Colonic mucosa (tissue), 4 donors: ENCODE measurements at places on chromosomes 13 and 19. TPM values are rescaled to one million over a fixed set of nuclear protein-coding genes. Genes with fewer than 3 reads are reported as not detected.

DNA sequence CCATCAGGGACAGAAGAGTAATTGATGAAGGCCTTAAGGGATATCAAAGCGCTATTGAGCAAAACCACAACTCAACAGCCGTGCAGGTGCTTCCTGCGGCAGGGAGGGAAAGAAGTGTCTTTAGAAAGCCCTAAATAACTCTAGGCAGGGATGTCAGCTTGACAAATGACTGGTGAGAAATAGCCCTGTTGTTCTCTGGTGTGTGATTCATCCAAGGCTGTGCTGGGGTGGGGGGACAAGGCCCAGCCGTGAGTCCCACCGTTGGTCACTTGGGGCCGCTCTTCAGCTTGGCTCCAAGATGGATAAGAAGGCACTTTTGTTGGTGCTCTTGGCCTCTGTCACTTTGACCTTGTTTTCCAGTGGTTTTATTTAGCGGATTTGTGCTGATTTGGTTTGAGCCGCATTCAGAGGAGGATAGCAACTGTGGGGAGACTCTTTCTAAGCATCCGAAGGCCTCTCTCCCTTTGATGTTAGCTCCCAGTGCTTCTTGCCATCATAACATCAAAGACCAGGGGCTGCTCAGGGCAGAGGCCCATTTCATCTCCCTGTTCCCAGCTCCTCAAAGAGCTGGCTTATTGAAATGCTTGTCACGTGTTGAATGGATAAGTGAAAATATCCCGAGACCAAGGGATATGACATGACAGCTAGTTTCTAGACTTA is 130.3 kb upstream of the SERP2 start:
- no peak overlapping the region for H3K4me3 ChIP-seq
- no peaks in the 10 kb centered on the region for H3K4me1 ChIP-seq
- DNase-seq: no peak
- no peaks in the 10 kb centered on the region for H3K27me3 ChIP-seq
- no peak overlapping the region for H3K27ac ChIP-seq
- no peaks in the 10 kb centered on the region for H3K36me3 ChIP-seq

DNA sequence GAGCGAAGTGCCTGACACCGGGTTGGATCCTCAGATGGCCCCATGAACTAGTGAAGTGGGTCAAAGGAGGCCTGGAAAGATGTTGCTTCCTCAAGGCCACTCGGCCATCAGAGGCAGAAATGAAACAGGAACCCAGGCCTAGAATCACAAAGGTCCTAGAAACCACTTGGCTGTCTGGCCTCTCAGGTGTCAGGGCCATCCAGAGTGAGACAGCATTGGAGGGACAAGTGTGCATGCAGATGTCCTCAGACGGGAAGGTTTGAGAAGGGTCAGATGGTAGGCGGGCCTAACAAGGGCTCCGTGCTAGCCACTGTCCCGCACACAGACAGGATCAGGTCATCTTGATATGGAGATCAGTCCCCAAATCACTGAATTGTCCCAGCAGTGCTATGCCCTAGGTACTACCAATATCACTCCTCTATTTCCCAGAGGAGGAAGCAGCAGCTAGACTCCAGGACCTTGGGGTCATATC is 14.3 kb downstream of the CCDC97 start:
- H3K27me3 ChIP-seq: no peaks in the 10 kb centered on the region
- peak overlapping the region; percentile 71 for H3K27ac ChIP-seq
- H3K36me3 ChIP-seq: no peaks in the 10 kb centered on the region
- DNase-seq: no peak
- H3K4me1 ChIP-seq: peaks cover 29% of the 10 kb centered on the region

DNA sequence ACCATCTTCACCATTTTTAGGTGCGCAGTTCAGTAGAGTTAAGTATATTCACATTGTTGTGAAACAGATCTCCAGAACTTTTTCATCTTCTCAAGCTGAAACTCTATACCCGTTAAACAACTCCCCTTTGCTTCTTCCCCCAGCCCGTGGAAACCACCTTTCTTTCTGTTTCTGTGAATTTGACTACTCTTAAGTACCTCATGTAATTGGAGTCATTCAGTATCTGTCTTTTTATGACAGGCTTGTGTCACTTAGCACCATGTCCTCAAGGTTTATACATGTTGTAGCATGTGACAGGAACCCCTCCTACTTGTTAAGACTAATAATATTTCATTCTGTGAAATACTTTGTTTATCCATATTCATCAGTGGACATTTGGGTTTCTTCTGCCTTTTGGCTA is 52.8 kb downstream of the TNFRSF19 start:
- no peaks in the 10 kb centered on the region for H3K36me3 ChIP-seq
- no peak overlapping the region for H3K4me3 ChIP-seq
- no peak for DNase-seq
- H3K27ac ChIP-seq: no peak overlapping the region

DNA sequence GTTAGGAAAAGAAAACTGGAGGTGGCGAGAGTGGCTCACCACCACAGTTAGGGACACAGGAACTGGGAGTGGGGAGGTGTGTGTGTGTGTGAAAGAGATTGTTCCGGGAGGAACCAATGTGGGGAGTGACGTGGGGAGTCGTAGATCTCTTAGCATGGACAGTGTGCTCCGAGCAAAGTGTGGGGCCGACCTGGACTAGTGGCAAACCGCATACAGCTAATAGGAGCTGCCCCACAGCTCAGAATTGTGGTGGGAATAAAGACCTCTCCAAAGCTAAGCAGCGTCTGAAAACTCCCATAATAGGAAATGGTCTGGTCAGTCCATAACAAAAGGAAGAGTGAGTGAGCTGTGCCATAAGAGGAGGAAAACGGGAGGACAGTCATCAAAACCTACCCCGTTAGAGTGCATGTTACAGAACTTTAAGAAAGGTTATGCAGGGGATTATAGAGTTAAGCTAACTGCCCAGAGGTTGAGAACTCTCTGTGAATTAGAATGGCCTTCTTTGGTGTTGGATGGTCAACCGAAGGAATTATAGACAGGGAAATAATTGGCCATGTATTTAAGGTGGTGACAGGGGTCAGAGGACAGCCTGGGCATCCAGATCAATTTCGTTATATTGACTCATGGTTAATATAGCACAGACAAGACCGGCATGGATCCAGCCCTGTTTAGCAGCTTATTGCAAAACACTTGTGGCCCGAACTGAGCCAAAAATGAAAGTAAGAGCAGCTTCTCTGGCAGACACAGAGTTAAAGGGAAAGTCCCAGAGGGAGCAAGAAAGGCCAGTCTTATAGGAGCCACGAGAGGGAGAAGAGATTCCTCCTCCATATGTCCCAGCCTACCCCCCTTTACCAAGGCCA is 8.9 kb upstream of the SLC15A1 start:
- no peak overlapping the region for H3K27ac ChIP-seq
- DNase-seq: no peak

DNA sequence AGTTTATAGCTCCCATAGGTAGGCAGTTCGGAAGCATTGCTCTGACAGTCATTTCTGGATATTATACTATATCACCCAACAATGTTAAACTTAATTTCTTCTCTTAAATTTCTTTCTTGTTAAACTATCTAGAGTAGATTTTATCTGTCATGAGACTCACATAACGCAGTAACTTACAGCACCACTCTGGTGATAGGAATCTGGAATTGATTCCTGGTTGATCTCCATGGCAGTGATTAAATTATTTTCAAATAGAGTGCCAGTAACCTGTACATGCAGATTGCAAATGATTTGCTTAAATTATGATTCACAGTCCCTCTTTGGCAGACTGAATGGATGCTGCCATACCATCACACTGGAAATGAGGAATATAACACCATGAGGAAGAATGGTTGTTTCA is 722.1 kb downstream of the DACH1 start:
- DNase-seq: no peak
- H3K36me3 ChIP-seq: no peaks in the 10 kb centered on the region
- no peak overlapping the region for H3K27ac ChIP-seq
- H3K27me3 ChIP-seq: no peaks in the 10 kb centered on the region

DNA sequence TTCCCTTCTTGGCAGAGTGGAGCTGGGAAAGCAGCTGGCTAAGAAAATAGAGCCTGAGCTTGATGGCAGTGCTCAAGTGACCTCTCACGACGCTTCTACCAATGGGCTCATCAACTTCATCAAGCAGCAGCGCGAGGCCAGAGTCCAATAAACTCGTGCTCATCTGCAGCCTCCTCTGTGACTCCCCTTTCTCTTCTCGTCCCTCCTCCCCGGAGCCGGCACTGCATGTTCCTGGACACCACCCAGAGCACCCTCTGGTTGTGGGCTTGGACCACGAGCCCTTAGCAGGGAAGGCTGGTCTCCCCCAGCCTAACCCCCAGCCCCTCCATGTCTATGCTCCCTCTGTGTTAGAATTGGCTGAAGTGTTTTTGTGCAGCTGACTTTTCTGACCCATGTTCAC is 4.3 kb upstream of the PDCD2L start:
- no peak overlapping the region for H3K4me3 ChIP-seq
- H3K27me3 ChIP-seq: no peaks in the 10 kb centered on the region
- no peak for DNase-seq
- peaks cover 8% of the 10 kb centered on the region for H3K36me3 ChIP-seq

- peak overlapping the region; percentile 85 for H3K4me3 ChIP-seq
- peaks cover 12% of the 10 kb centered on the region for H3K36me3 ChIP-seq
- no peak for DNase-seq
- peaks cover 26% of the 10 kb centered on the region for H3K4me1 ChIP-seq
Observed at GRCh38 chr19:1249990-1250436, 1.6 kb downstream of the MIDN start.

- no peaks in the 10 kb centered on the region for H3K36me3 ChIP-seq
- no peaks in the 10 kb centered on the region for H3K27me3 ChIP-seq
- H3K27ac ChIP-seq: no peak overlapping the region
Observed at GRCh38 chr13:113906571-113906970, 42.7 kb upstream of the GAS6 start.

DNA sequence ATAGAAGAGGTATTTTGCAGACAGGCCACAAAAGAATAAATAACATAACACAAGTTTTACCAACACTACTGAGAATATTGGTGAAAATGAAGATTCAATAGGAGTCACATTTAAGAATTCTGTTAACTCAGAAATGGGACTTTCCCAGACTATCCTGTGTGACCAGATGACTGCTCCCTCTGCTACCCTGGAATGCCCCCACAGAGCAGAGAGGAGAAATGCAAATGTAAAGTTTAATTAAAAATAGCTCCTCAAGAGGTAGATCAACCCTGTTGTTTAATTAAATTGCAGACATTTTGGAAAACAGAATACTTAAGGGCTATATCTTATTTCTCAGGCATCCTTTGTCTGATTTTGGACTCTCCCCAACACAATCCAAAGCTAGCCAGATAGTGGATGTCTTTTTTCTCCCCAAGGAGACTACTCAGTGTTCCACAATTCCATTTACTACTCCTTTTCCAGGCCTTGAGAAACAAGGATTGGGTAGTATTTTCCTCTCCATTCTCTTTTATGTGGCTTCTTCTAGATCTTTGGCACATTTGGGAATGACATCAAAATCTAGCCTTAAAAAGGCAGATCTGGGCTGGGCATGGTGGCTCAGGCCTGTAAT is 104.7 kb upstream of the TSC22D1 start:
- no peak for DNase-seq
- no peaks in the 10 kb centered on the region for H3K36me3 ChIP-seq
- H3K4me1 ChIP-seq: no peaks in the 10 kb centered on the region

- H3K36me3 ChIP-seq: no peaks in the 10 kb centered on the region
- no peak for DNase-seq
- no peaks in the 10 kb centered on the region for H3K4me1 ChIP-seq
- no peak overlapping the region for H3K27ac ChIP-seq
Observed at GRCh38 chr13:25455146-25455545, 83.4 kb downstream of the ATP8A2 start.

GRCh38 chr19:54014920-54015560 is 23.6 kb downstream of the CACNG6 start:
- H3K4me1 ChIP-seq: no peaks in the 10 kb centered on the region
- H3K36me3 ChIP-seq: no peaks in the 10 kb centered on the region
- H3K27me3 ChIP-seq: no peaks in the 10 kb centered on the region
- no peak overlapping the region for H3K4me3 ChIP-seq
- DNase-seq: no peak

GRCh38 chr19:41427647-41428480 is 690 bp upstream of the B3GNT8 start:
- H3K4me3 ChIP-seq: peak overlapping the region; percentile 57
- H3K27ac ChIP-seq: peak overlapping the region; percentile 76
- DNase-seq: peak; percentile 54
- H3K36me3 ChIP-seq: peaks cover 3% of the 10 kb centered on the region
- no peaks in the 10 kb centered on the region for H3K4me1 ChIP-seq

- H3K36me3 ChIP-seq: no peaks in the 10 kb centered on the region
- no peak overlapping the region for H3K27ac ChIP-seq
- H3K4me3 ChIP-seq: no peak overlapping the region
- H3K27me3 ChIP-seq: no peaks in the 10 kb centered on the region
- H3K4me1 ChIP-seq: no peaks in the 10 kb centered on the region
Observed at GRCh38 chr13:72505376-72505775, 222.1 kb downstream of the MZT1 start.

- H3K36me3 ChIP-seq: no peaks in the 10 kb centered on the region
- DNase-seq: no peak
- no peaks in the 10 kb centered on the region for H3K27me3 ChIP-seq
Observed at GRCh38 chr19:47135156-47135555, 4.5 kb downstream of the SAE1 start.

GRCh38 chr13:43784496-43784895 is 2.3 kb downstream of the ENOX1 start:
- no peak overlapping the region for H3K27ac ChIP-seq
- H3K36me3 ChIP-seq: no peaks in the 10 kb centered on the region
- no peak for DNase-seq

GRCh38 chr13:60230593-60230992 is 66.9 kb upstream of the DIAPH3 start:
- no peak overlapping the region for H3K4me3 ChIP-seq
- no peaks in the 10 kb centered on the region for H3K4me1 ChIP-seq
- no peak for DNase-seq
- no peak overlapping the region for H3K27ac ChIP-seq

GRCh38 chr13:38321654-38322053 is 28.0 kb upstream of the UFM1 start:
- H3K27ac ChIP-seq: no peak overlapping the region
- H3K4me1 ChIP-seq: no peaks in the 10 kb centered on the region
- H3K27me3 ChIP-seq: no peaks in the 10 kb centered on the region
- no peak overlapping the region for H3K4me3 ChIP-seq

ATXN8OS gene
- total RNA-seq: not detected

DNA sequence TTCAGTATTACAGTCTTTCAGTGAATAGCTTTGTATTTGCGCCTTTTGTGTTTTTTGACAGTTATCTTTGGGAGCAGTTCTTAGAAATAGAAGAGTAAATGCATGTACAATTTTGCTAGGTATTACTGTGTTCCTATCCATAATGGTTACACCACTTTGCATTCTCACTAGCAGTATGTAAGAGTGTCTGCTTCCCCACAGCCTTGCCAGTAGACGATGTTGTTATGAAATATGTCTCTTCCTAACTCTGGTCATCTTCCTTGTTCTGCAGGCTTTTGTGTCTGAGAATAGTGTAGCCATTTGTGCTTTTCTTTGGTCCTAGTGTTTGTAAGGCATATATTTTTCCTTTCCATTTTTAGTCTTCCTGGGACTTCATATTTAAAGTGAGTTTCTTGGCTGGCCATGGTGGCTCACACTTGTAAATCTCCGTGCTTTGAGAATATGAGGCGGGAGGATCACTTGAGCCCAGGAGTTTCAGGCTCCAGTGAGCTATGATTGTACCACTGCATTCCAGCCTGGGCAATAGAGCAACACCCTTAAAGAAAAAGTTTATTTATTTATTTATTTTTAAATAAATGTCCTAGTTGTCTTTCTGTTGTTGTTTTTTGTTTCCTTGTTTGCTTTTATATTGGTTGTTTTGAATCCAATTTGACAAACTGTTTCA is 140.3 kb downstream of the PDS5B start:
- DNase-seq: no peak
- no peak overlapping the region for H3K27ac ChIP-seq
- no peaks in the 10 kb centered on the region for H3K36me3 ChIP-seq
- no peaks in the 10 kb centered on the region for H3K4me1 ChIP-seq
- no peaks in the 10 kb centered on the region for H3K27me3 ChIP-seq
